GM12891 (cell line): ENCODE measurements at places on chromosomes 16 and 17.

- no peak for DNase-seq
Observed at GRCh38 chr17:78433013-78433727, 54.7 kb downstream of the PGS1 start.

DNA sequence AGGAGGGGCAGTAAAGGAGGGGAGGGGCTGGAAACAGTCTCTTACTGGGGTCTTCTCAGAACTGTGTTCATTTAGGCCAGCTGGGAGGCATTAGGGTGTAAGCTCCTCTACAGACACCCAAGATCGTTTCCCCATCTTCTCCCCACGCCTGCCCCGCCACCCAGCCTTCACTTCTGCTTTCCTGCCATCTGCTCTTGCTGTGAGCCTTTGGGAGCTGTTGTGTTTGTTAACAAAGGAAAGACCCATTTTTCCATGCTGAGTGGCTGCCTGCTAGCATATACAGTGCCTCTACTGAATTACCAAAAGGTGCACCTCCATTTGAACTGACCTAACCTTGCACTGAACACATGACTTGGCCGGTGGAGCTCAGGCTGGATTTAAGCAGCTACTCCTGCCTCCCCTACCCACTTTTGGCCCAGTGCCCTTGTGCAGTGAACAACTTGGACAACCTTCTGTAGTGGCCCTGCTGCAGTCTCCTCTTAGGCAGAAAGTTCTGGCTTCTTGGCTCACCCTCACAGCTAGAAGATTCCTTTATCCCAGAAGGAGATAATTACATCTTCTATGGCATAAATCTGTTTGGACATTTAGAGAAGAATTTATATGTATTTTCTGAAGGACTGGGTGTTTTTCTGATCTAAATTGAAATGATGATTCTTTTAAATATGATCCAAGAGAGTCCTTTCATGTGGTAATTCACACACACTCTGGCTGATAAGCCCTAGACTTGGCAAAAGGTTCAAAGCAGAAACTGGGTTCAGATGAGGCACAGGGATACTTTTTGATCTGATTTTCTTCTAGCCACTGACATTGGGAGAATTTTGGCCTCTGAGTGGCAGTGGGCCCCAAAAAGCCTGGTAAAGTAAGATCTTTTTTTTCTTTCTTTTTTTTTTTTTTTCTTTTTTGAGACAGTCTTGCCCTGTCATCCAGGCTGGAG, 81.9 kb upstream of the HNF1B start:
- DNase-seq, result no peak

DNA sequence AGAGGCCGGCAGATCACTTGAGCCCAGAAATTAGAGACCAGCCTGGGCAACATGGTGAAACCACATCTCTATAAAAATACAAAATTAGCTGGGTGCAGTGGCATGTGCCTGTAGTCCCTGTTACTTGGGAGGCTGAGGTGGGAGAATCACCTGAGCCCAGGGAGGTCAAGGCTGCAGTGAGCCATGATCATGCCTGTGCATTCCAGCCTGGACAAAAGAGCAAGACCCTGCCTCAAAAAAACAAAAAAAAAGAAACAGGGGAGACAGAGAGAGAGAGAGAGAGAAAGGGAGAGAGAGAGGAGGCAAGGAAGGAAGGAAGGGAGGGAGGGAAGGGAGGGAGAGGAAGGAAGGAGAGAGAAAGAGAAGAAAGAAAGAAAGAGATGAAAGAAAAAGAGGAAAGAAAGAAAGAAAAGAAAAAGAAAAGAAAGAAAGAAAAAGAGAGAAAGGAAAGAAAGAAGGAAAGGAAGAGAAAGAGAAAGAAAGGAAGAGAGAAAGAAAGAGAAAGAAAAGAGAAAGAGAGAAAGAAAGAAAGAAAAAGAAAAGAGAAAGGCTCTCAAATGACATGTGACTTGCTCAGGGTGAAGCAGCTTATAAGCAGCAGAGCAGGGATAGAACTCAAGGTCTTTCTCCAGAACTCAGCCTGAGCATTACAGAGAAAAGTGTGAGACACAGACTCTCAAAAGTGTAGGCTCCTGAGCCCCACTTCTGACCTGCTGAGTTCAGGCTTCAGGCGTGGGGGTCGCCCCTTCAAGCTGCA, 15.5 kb downstream of the CX3CL1 start:
- DNase-seq, result no peak

DNA sequence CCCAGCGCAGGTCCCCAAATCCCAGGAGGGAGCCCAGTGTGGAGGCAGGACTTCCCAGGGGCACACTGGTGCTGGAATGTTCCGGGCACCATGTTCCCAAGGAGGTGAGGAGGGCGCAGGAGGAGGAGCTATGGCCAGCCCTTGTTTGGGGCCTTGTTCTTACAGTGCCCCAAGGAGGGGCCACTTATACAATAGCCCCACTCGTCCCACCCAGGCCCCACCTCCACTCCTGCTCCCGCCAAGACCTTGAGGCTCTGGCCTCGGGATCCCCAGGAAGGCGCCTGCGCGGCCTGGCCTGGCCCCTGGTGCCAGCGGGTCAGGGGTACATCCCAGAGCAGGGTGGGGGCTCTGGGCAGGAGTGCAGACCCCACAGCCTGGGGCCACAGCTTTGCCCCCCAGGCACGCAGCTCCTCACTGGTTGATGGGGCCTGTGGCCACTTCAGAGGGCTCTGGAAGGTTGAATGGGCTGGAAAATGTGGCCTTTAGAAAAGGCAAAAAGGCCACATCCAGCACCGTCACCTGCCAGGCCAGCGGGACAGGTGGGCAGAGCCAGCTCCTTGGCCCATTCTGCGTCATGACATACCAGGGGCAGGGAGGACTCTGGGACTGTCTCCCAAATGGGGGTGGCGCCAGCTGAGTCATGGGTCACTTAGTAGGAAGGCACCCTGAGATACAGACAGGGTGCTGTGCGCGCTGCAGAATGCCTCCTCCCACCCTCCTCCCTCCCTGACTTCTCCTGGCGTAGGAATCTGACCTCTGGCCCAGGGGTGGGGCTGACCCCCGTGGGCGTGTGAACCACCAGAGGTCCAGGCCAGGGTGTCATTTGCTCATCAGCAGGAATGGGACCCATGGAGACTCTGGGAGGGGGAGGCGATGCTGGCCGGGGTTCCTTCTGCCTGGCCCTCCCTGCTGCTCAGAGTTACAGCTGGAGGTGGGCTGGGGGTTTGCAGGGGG, 32.3 kb upstream of the PVALEF start:
- DNase-seq, result no peak
